ENCODE measurements at places on chromosomes 7 and 10. TPM values are rescaled to one million over a fixed set of nuclear protein-coding genes. Genes with fewer than 3 reads are reported as not detected.

GRCh38 chr7:129359176-129359575 lies 75.1 kb upstream of the STRIP2 start:
- DNase-seq: no peak

- peak; percentile 22 for DNase-seq
These were observed 188.4 kb downstream of the PPP1R17 start for GRCh38 chr7:31875424-31875823.

DNA sequence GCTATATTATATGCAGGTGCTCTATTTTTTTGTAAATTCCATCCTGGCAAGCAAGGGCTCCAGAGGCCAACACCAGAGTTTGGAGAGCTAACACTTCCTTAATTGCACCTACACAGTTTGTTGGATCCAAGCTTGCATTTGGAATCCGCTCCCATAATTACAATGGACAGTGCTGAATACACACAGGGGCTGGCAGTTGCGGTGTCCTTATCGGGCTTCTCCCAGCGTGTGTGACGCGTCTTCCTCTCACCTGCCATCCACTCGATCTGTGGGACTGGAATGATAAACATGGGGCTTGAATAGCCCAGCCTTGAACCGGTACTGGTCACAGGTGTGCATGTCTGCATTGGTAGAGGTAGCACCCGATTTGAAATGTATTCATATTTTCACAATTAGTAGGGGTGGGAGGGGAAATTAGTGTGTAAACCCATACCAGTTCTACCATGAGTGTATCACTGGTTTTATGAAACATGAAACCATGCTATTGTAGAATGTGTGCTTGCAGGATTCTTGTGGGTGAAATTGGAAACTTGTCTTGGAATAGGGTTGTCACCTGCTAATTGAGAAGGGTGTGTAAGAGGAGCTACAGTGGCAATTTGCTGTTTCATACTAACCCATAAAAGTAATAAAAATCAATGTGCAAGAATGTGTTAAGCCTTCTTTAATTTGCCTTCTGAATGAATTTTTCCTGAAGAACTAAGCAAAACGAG lies 316.5 kb downstream of the WDR11 start:
- peak; percentile 34 for DNase-seq

DNA sequence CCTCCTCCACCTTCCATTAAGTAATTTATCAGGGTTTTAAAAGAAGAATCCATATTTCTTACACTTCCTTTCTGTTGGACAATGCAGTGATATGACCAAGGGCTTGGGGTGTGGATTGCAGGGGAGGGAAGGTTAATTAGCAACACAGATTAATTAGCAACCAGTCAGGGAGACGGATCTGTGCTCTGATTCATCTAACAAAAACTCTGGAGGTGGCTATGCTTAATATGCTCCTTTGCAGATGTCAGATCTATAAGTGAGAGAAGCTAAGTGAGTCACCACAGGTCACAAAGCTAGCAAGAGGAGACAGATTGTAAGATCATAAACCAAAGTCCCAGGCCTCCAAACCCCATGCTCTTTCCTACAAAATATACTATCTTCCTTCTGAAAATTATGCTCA lies 178.8 kb upstream of the ITGB1 start:
- DNase-seq: no peak

DNA sequence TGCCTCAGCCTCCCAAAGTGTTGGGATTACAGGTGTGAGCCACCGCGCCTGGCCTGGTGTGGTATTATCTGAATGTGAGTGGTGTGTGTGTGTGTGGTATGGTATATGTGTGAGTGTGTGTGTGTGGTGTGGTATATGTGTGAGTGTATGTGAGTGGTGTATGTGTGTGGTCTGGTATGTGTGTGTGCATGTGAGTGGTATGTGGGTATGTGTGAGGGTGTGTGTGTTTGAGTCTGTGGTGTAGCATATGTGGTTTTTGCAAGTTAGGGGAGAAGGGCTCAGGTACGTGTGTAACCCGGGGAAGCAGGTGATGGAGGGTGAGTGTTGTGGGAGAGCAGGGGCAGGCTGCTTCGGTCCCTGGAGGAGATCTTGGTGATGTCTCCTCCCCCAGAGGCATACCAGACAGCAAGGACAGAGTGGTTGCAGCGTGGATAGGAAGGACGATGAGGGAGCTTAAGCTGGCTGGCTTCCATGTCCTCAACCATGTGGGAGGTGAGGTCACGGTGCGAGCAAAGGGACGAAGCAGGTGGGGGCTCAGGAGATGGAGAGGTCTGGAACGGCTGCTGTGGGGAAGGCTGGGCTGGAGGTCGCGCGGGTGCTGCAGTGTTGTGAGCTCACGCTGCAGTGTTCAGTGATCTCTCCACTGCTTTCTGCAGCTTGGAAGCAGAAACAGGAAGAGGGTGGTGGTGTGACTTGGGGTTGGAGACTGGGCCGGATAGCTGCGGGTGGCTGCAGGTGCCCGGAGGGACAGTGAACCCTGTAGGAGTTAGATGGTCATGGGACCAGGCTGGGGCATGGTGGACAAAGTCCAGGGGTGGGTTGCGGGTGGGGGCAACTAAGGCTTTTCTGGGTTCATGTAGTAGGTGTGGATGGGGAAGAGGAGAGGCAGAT lies 5.0 kb downstream of the ZYX start:
- DNase-seq: no peak

GRCh38 chr10:70541736-70542564 lies 60.6 kb downstream of the PRF1 start:
- no peak for DNase-seq

DNA sequence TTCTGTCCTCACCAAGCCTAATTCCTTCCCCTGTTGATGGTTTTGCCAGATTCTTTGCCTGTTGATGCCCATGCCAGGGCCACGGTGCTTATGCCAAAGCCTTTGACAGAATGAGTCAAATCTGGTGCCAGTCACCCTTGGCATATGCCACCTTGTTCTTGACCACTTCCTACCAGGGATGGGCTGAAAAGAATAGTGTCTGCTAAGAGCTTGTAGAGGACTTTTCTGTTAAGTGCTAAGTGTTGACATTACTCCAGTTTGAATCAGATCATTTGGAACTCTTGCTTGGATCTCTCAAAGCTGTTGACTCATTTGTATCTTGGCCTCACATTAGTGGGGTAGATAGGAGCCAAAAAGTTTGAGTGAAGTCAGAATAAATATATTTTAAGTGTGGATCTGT lies 661.2 kb downstream of the AUTS2 start:
- no peak for DNase-seq

DNA sequence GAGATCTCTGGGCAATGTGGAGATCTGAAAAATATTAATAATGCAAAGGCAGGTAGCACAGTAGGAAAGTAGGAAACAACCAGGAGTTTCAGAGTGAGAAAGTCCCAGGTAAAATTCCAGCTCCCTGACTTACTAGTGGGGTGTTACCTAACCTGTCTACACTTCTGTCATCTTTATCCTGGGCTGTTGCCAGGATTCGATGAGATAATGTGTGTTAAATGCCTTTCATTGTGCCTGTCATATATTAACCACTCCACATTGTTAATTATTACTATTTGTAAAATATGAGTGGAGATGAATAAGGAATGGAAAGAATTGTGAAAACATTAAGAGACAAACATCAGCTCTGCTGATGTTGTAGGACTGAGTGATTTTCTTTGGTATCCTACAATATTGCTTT lies 50.0 kb upstream of the FRMD4A start:
- DNase-seq: no peak

GRCh38 chr7:134640842-134641715 lies 5.6 kb upstream of the BPGM start:
- no peak for DNase-seq

DNA sequence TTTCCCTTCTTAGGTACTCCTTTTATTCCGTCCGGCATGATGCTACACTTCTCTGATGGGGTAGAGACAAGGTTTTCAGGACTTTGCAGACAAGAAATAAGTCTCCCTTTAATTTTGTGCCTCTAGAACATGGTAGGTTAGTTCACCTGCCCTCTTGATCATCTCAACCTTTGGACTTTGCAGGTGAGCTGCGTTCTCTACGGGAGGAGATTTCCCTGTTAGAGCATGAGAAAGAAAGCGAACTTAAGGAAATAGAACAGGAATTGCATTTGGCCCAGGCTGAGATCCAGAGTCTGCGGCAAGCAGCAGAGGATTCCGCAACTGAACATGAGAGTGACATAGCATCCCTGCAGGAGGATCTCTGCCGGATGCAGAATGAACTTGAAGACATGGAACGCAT lies 9.2 kb downstream of the CCDC136 start:
- DNase-seq: peak; percentile 40

- no peak for DNase-seq
These were observed 636.7 kb upstream of the SEMA3D start for GRCh38 chr7:85823396-85824080.

DNA sequence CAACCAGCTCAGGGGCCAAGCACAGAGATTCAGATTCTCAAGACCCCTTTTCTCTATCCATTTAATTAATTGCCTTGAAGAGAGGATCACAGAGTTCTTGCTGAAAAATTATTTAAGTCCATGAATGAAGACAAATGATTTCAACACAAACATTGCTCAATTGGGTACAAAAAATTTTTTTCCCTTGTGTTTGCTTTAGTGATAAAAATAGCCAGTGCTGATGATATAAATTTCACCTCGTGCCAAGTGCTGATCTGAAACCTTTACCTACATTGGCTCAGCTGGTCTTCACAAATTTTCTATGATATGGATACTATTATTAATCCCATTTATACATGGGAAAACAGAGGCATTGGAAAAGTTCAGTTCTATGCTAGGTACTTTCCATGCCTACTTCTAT lies 377.1 kb downstream of the NRG3 start:
- DNase-seq: no peak

- DNase-seq: peak; percentile 86
These were observed 102.2 kb upstream of the ZNF438 start for GRCh38 chr10:31133792-31134310.

DNA sequence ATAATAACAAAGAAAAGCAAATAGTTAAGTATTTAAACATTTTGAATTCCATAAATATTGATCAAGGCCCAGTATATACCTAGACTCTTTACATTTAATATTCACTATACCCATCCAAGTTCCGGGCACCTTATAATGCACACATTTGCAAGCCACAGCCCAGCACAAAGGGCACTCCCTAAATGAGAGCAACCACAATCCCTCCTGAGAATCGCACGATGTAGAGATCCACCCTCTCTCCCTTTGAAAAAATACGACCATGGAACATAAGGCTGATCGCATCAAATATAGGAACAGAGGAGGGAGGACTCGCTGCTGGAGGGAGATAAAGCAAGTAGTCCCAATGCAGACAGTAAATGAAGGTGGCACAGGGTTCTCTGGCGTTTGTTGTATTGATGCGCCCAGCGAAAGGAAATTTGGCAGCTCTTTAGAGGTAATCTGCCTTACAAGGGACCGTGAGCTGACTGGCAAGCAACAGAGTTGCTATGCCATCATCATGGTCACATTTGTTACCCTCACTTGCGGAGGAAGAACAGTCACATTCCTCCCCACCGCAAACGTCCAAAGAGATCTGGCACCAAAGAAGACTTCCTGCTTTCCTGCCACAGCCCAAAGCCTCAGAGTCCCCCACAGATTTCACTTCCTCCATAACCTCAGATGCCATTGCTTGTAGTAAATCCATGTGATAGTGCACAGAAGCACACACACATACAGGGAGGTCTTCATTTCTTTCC lies 16.1 kb upstream of the TAS2R40 start:
- DNase-seq: no peak

DNA sequence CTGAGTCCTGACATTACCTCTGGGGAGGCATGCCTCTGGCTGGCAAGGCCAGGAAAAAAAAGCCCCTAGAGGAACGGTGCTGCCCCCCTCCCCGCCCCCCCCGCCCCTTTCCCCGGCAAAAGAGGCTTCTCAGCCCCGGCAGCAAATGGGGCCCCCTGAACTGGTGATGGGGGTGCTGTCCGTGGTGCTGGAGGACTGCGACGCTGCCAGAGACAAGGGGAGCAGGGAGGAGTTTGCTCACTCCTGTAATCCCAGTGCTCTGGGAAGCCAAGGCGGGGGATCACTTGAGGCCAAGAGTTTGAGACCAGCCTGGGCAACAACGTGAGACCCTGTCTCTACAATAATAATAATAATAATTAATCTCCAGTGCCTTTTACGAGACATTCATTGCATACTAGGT lies 23.7 kb downstream of the SRRM3 start:
- no peak for DNase-seq

DNA sequence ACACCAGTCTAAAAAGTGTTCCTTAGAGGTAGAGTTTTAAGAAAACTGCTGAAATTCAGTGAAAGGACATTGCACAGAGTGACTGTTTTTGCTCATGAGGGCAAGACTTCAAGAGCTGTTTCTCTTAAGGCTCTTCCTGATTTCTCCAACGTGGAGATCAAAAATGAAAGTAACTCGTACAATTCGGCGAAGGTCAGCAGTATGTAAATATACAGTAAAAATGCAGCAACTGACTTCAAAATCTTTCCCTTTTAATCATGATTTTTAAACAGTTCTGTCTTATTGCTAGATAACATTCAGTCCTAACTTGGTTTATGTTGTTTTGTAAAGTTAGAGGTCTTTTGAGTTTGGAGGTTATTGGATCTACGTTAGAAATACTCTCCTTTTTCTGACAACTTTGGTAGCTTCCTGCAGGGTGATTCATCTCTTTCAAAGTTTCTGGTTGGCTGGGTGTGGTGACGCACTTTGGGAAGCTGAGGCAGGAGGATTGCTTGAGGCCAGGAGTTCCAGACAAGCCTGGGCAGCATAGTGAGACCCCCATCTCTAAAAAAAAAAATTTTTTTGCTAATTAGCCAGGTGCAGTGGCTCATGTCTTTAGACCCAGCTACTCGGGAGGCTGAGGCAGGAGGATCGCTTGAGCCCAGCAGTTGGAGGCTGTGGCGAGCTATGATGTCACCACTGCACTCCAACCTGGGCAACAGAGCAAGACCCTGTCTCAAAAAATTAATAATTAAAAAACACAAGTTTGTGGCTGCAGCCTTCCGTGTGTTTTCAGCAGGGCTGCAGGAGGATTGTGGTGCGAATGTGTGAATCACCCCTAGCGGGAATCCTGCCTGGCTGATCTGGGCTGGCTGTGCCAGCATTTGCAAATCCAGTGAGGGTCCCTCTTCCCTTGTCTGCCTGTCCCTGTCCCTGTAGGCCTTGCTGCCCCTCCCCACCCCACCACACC lies 29.2 kb upstream of the AP5Z1 start:
- peak; percentile 67 for DNase-seq

GRCh38 chr10:83127942-83128575 lies 1011.2 kb upstream of the GHITM start:
- DNase-seq: no peak

GRCh38 chr10:43109671-43110249 lies 28.5 kb upstream of the CSGALNACT2 start:
- DNase-seq: no peak

DNA sequence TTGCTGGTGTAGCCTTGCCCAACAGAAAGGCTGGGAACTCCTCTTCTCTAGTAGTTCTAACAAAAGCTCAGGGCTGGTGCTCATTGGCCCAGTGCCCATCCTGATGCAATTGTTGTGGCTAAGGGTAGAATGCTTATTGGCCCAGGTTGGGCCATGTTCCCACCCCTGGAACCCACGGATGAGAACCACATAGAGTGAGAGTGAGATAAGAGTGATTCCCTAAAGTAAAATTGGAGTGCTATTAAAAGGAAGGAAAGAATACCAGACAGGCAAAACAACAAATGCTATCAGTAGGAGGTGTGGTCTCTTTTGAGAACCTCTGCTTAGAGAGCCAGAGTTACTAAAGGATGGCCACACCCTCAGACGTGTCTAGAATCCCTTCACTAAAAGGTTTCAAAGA lies 49.2 kb downstream of the LGI1 start:
- DNase-seq: no peak

GRCh38 chr7:119943942-119944600 lies 328.9 kb upstream of the KCND2 start:
- DNase-seq: no peak

Gene SEC24C
- 66.0 TPM for total RNA-seq

Gene CHN2
- total RNA-seq: 12.8 TPM

Gene TFEC
- total RNA-seq: 0.69 TPM

Gene AKR1C4
- not detected for total RNA-seq

Gene SPDYE8
- not detected for total RNA-seq

Gene C10orf67
- not detected for total RNA-seq

Gene NT5C3A
- 104 TPM for total RNA-seq

Gene FAM25A
- total RNA-seq: not detected
